ENCODE measurements at places on chromosomes 12 and 14.
A peak's percentile ranks its signal among the peaks of the same experiment; 100 is the strongest.

DNA sequence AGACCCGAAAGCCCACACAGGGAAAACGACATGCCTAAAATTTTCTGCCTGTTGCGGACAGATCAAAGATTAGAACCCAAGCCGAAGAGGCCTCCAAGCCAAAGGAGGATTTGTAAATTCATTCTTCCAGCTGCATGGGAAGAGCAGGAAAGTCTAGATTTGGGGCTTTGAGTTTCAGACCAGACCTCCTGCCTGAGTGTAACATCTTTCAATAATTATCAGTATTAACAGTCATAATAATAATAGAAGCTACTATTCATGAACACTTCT lies 1.7 kb upstream of the HSPB8 start:
- no peak for DNase-seq

DNA sequence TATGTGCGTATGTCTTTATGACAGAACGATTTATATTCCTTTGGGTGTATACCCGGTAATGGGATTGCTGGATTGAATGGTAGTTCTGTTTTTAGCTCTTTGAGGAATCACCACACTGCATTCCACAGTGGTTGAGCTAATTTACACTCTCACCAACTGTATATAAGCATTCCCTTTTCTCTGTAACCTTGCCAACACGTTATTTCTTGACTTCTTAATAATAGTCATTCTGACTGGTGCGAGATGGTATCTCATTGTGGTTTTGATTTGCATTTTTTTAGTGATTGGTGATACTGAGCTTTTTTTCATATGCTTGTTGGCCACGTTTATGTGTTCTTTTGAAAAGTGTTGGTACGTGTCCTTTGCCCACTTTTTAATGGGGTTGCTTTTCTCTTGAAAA lies 49.7 kb downstream of the FRS2 start:
- no peak for DNase-seq

DNA sequence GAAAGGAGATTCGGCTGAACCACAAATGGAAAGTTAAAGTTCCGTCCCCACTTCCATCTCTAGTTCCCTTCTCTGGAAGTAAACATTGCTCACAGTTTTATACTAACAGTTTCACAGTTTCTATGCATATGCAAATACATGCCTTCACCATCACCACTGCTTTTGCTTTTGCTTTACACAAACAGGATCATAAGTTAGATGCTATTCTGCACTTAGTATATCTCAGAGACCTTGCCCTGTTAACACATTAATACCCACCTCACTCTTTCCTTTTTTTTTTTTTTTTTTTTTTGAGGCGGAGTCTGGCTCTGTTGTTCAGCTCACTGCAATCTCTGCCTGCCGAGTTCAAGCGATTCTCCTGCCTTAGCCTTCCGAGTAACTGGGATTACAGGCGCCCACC lies 890 bp downstream of the TEP1 start:
- no peak for DNase-seq

DNA sequence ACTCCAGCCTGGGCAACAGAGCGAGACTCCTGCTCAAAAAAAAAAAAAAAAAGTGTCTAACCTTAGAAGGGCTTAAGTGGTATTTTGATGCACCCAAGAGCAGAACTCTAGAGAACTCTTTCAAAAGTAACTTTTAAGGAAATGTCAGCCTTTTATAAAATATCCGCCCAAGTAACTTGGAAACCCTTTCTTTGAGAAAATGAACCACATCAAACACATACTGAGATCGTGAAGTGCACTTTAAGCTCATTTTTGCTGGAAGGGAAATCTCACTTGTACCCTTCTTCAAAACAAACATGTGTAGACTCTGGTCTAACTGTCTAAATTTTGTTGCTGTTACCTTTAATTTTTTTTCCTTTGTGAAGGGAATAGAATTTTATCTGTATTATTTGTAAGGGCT lies 5.5 kb downstream of the C12orf56 start:
- DNase-seq = peak; percentile 54

- no peak for DNase-seq
Measured at GRCh38 chr12:9626821-9627220, 19.1 kb upstream of the KLRB1 start.

GRCh38 chr14:91078095-91078737 lies 17.8 kb upstream of the RPS6KA5 start:
- DNase-seq = peak; percentile 58

DNA sequence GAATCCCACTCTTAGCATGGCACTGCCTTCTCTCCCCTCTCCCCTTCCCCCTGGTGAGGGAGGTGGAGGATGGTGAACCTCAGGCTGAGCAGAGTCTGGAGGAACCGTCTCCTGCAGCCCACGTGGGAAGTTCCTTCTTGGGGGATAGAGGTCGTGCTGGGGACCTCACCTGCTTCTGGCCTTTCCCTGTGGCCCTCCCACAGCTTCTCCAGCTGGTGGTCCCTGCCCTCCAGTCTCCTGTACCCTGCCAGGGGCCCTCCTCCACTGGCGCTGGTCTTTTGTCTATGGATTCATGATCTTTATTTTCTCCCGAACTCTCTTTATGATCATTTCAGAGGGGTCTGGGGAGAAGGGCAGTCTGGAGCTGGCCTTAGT lies 9.0 kb upstream of the MTA1 start:
- no peak for DNase-seq

DNA sequence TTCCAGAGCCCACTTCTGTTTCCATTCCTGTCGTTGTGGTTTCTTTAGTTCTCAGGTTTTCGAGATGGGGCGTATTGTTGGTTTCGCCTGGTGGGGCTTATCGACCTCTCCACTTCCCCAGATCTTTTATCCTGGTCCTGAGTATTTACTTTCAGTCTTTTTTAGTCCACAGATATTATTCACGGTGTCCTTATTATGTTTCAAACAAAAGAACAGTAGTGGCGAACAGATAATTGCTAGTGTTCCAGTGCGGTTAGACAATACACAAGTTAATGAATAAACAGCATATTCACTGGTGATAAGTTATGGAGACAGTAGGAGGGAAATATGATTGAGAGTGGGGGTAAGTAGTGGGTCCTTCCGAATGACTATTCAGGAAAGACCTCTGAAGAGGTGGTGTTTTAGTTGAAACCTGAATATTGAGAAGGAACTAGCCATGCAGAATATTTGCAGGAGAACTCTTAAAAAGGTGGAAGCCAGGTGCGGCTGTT lies 668 bp downstream of the TMEM260 start:
- no peak for DNase-seq

DNA sequence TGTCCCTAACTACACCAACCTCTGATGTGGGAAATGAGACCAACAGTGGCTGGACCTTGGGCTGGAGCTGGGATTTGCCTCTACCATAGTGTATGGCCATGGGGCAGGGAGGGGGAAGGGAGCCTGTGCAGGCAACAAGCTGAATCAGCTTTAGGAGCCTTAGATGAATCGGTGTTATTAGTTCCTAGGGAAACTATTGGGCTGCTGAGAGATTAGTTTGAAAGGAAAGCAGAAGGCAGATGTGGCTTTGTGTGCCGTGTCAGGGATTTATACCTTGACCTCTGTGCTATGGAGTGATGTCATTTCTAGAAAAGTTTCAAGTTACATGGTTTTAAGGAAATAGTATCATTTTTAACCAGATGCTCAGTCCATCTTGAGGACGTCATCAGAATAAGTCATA lies 19.5 kb upstream of the GAS2L3 start:
- no peak for DNase-seq

- DNase-seq = no peak
Measured at GRCh38 chr12:113059071-113059595, 2.6 kb downstream of the DTX1 start.

GRCh38 chr12:77486872-77487271 lies 343.8 kb upstream of the NAV3 start:
- DNase-seq = no peak

GRCh38 chr14:68665131-68665530 lies 127.7 kb downstream of the ZFP36L1 start:
- no peak for DNase-seq

- DNase-seq = no peak
Measured at GRCh38 chr14:76015668-76016067, 30.1 kb downstream of the IFT43 start.

DNA sequence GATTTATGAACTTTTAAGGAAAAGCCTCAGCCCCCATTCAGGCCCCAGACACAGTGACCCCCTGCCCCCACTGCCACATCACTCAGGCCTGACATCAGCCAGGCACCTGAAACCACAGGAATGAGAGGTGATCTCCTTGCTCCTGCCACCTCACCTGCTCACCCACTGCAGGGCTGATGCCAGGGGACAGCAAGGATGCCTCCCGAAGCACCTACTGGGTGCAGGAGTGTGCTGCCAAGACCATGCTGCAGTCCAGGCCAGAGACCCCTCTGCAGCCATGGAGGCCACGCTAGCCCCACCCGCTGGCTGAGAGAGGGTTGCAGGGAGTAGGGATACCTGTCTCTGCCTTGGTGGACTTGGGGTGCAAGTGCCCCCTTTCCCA lies 18.6 kb upstream of the KRT7 start:
- no peak for DNase-seq

Measured in T-cell (primary cell).